ENCODE measurements at places on chromosomes 1 and 21. TPM values are rescaled to one million over a fixed set of nuclear protein-coding genes. Genes with fewer than 3 reads are reported as not detected.
A peak's percentile ranks its signal among the peaks of the same experiment; 100 is the strongest.

- H3K27me3 ChIP-seq, result no peaks in the 10 kb centered on the region
- DNase-seq, result no peak
- no peaks in the 10 kb centered on the region for H3K4me1 ChIP-seq
- H3K36me3 ChIP-seq, result no peaks in the 10 kb centered on the region
- no peak overlapping the region for H3K4me3 ChIP-seq
Observed at GRCh38 chr1:245516284-245516759, 361.5 kb downstream of the KIF26B start.

DNA sequence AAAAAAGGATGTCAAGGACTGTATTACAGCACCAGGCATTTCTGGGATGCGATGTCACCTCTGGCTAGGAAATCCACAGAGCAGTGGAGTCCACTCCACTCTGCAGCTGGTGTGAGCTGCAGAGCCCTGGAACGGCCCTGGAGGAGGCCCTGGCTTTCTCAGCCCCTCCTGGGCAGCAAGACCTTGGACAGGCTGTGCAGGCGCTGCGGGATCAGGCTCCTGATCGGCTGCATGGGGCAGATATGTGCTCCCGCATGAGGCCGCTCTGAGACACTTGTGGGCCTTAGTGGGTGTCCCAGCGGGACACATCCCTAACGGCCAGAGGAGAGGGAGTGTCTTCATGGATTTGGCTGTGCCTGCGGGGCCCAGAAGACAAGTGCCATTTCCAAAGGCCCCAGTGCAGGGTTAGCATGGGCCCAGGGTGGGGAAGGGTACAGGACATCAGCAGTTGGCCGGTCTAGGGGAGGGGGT lies 6.2 kb downstream of the DNMT3L start:
- H3K27me3 ChIP-seq, result no peaks in the 10 kb centered on the region
- no peaks in the 10 kb centered on the region for H3K36me3 ChIP-seq
- no peak overlapping the region for H3K27ac ChIP-seq
- no peak overlapping the region for H3K4me3 ChIP-seq
- DNase-seq, result no peak

DNA sequence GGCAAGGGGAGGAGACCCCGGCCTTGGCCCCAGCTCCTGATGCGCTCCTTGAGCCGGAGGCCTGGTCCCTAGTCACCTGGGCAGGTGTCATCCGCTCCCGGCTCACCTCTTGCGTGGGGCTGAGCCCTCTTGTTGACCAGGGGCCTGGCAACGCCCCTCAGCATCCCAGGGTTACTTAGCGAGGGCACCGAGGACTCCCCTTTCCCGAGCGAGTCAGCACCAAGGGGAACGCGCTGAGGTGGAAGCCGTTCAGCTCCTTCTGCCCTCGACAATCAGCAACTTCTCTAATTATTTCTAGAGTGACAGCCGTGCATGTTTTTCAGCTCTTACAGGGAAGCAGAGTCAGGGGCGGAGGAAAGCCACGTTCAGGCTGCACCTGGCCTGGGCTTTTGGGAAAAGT lies 522 bp downstream of the SLC45A1 start:
- peaks cover 11% of the 10 kb centered on the region for H3K4me1 ChIP-seq
- DNase-seq, result no peak
- peak overlapping the region; percentile 19 for H3K27ac ChIP-seq
- H3K4me3 ChIP-seq, result peak overlapping the region; percentile 67
- peaks cover 8% of the 10 kb centered on the region for H3K27me3 ChIP-seq

GRCh38 chr21:42381347-42381984 lies 14.4 kb downstream of the TMPRSS3 start:
- DNase-seq, result no peak
- no peak overlapping the region for H3K27ac ChIP-seq
- H3K4me3 ChIP-seq, result no peak overlapping the region
- peaks cover 14% of the 10 kb centered on the region for H3K4me1 ChIP-seq

DNA sequence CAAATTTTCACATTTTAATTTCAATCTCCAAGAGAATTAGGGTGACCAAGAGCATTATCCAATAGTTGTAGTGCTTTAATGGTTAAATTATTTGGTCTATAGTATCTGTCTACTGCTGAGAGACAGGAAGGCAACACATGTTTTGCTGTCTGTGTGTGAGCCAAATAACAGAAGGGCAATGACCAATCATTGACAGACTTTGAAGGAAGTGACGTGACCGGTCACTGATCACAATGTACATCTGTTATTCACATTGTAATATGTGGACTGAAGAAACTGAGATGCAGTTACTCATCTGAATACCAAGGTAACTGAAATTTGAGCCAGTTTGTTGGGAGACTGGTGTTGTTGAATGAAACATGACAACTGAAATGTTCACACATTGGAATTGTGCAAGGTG lies 196.7 kb downstream of the LRRC40 start:
- H3K27me3 ChIP-seq, result no peaks in the 10 kb centered on the region
- no peaks in the 10 kb centered on the region for H3K4me1 ChIP-seq
- no peak for DNase-seq
- H3K27ac ChIP-seq, result no peak overlapping the region
- H3K4me3 ChIP-seq, result no peak overlapping the region
- no peaks in the 10 kb centered on the region for H3K36me3 ChIP-seq

GRCh38 chr1:78410643-78411042 lies 80.1 kb upstream of the PTGFR start:
- no peaks in the 10 kb centered on the region for H3K36me3 ChIP-seq
- no peaks in the 10 kb centered on the region for H3K4me1 ChIP-seq
- no peak overlapping the region for H3K4me3 ChIP-seq
- no peak overlapping the region for H3K27ac ChIP-seq

DNA sequence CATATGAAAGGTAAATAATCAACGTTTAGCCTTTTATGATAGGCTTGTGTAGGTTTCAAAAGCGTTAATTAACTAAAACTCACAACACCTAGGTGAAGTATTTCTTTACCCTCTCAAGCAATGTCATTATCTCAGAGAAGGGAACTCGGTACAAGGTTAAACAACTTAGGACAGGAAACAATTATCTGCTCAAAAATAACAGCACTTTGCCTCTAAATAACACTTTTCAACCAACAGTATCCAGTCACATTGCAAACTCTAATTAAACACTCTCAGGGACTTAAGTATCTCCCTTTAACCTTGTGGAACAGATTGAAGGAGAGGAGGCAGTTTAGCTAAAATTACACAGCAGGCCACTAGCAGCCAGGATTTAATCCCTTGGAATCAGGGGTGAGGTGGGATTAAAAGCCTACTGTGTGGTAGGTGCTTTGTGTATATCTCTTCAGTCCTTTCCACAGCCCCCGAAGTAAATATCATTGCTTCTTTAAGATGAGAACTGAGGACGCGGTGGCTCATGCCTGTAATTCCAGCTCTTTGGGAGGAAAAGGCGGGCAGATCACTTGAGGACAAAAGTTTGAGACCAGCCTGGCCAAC lies 5.2 kb upstream of the AKNAD1 start:
- H3K27ac ChIP-seq, result no peak overlapping the region
- H3K27me3 ChIP-seq, result no peaks in the 10 kb centered on the region

DNA sequence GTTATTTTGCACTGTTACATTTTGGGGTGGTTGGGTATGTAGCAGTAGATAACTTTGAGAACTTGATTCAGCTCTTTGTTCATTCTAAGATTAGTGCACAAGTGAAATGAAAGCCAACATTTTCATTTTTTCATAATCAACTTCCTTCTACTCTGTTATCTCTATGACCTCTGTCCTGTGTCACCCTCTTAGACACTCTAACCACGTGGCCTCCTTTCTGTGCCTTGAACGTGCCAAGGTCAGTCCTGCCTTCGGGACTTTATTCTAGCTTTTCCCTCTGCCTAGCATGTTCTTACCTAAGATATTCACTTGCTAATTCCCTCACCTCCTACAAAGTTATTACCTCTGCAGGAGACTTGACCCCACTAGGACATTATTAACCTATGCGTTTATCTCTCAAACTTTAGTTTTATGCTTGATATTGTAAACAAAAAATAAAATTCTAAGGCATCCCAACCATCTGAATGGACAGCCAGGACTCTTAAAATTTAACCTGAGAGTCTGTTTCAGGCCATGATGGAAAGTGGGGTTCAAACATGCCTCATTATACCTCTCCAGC lies 19.2 kb upstream of the EDEM3 start:
- H3K4me3 ChIP-seq, result no peak overlapping the region
- DNase-seq, result no peak
- H3K36me3 ChIP-seq, result no peaks in the 10 kb centered on the region
- no peak overlapping the region for H3K27ac ChIP-seq
- H3K4me1 ChIP-seq, result no peaks in the 10 kb centered on the region
- H3K27me3 ChIP-seq, result no peaks in the 10 kb centered on the region

DNA sequence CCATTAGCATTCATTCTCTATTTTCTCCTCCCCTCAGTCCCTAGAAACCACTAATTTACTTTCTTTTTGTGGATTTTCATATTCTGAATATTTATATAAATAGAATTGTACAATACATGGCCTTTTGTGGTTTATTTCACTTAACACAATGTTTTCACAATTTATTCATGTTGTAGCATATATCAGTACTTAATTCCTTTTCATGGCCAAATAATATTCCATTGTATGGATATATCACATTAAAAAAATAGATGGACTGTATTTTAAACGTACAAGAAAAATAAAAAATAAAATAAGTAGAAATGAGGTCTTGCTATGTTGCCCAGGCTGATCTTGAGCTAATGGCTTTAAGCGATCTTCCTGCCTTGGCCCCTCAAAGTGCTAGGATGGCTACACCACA lies 25.0 kb downstream of the SCP2 start:
- no peak overlapping the region for H3K27ac ChIP-seq
- no peaks in the 10 kb centered on the region for H3K4me1 ChIP-seq
- no peak overlapping the region for H3K4me3 ChIP-seq
- no peak for DNase-seq
- no peaks in the 10 kb centered on the region for H3K27me3 ChIP-seq

DNA sequence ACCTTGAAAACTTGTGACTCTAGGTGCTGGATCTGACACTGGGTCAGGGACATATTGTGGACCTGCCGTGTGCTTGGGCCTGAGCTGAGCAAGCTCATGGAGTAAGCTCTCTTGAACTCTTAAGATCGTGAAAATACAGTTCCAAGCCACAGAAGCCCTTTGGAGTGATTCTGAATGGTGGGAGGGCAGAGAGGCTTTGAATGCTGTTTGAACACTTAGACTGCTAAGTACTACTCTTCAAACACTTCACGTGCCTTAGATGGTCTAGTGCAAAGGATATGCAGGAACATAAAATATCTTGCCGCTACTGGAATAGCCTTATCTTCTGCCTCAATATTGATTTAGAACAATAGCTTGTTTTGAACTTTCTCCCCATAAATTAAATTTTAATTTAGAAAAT lies 21.6 kb downstream of the ROR1 start:
- no peak overlapping the region for H3K4me3 ChIP-seq
- H3K4me1 ChIP-seq, result no peaks in the 10 kb centered on the region
- H3K27me3 ChIP-seq, result no peaks in the 10 kb centered on the region
- no peak for DNase-seq
- no peak overlapping the region for H3K27ac ChIP-seq

DNA sequence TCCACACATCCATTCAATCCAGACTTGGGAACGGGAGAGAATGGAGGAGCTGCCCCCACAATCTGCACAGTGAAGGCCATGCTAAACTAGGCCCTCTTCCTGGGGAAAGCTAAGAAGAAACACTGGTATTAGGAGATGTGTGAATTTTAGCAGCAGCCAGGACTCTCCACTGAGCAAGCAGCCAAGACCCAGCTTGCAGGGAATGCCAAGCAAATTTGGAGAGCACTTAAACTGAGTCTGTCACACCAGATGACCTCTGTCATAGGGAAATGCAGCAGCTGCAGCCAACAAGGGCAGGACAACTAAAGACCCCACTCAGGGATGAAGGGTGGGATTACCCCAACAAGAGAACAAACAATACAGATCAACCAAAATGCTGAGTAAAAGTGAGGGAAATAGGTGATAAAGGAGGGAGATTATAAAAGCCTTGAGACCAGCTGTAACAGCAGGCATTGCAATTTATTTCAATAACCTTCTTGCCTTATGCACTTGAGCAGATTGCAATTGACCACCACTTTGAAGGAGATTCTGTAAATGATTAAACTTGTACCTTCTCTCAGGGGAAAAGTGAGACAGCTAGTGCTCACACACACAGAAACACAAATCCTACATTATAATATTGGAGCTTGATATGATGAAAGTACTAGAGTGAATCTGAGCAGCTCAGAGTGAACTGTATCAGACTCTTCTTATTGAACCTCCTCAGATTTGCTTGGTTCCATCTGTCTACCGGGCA lies 2.5 kb upstream of the CLCA1 start:
- no peaks in the 10 kb centered on the region for H3K27me3 ChIP-seq
- no peak for DNase-seq
- H3K4me1 ChIP-seq, result no peaks in the 10 kb centered on the region
- H3K27ac ChIP-seq, result no peak overlapping the region
- no peaks in the 10 kb centered on the region for H3K36me3 ChIP-seq

DNA sequence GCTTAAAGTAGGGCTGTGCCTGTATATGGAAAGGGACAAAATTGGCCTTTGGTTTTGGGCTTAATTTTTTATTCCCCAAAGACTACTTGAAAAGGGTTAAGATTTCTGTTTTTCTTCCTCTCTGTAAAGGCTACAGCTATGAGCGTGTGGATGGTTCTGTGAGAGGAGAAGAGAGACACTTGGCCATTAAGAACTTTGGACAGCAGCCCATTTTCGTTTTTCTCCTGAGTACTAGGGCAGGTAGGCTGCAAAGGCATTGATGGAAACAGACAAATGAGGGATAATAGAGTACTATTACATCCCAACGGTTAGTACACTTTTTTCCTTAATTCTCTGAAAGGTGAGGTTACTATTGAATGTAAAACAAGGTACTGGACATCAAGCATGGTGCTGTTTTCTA lies 29.6 kb downstream of the CHD1L start:
- H3K4me3 ChIP-seq, result no peak overlapping the region
- H3K27ac ChIP-seq, result no peak overlapping the region
- peaks cover 9% of the 10 kb centered on the region for H3K36me3 ChIP-seq
- H3K27me3 ChIP-seq, result no peaks in the 10 kb centered on the region
- H3K4me1 ChIP-seq, result no peaks in the 10 kb centered on the region

GRCh38 chr21:32192291-32193097 lies 86.4 kb downstream of the MIS18A start:
- H3K27ac ChIP-seq, result no peak overlapping the region
- H3K4me1 ChIP-seq, result no peaks in the 10 kb centered on the region
- no peak overlapping the region for H3K4me3 ChIP-seq

DNA sequence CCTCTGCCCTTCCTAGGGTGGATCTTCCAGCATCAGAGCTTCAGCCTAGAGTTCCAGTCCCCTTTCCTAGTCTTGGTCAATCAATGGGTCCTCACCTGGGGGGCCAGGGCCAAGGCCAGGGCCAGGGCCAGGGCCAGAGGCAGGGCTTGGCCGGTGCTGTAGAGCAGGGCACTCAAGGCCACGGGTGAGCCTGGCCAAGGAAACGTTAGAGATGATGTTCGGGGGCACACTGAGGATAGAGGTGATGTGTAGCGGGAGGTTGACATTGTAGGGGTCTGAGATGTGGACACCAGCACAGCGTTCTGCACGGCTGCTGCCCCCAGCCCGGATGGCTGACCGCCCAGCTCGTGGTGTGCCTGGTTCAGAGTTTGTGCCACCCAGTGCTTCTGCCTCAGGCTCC lies 5.4 kb upstream of the USF1 start:
- peaks cover 81% of the 10 kb centered on the region for H3K36me3 ChIP-seq
- DNase-seq, result no peak
- peaks cover 5% of the 10 kb centered on the region for H3K4me1 ChIP-seq
- no peaks in the 10 kb centered on the region for H3K27me3 ChIP-seq
- no peak overlapping the region for H3K27ac ChIP-seq
- H3K4me3 ChIP-seq, result no peak overlapping the region

Gene CLEC20A
- not detected for total RNA-seq

Gene RIPK4
- 2.2 TPM for total RNA-seq

Gene LCE1A
- total RNA-seq, result not detected

Gene AK2
- 219 TPM for total RNA-seq

Gene TM2D1
- total RNA-seq, result 26.8 TPM

Gene ACBD6
- 75.7 TPM for total RNA-seq

Gene FCRL2
- not detected for total RNA-seq

Measured in naive thymus-derived CD4-positive, alpha-beta T cell (primary cell).